ENCODE measurements at places on chromosomes 1 and 21.

- no peak for ATAC-seq
Measured at GRCh38 chr1:160642281-160642644, 4.6 kb downstream of the SLAMF1 start.

DNA sequence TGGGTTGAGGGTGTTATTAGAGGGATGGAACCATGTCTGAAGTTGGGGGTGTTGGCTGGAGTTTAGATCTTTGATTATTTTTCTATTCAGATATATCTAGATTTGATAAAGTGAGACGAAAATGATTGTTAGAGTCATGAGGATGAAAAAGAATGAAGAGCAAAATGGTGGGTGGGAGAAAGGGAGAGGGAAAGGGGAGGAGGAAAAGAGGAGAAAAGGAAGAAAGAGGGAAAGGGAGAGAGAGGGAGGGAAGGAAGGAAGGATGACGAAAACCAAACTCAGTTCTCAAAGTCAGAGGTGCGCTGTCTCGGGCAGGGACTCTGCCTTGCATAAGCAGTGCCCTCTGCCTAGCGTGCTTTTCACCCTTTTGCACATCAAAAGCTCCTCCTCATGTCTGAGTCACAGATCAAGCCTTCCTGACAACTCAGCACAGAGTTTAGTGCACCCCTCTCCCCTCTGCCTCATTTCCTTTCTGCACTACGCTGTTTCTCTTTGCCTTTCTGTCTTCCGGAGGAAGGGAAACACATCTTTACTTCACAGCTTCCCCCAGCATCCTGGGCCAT is 225.8 kb upstream of the PROX1 start:
- no peak for ATAC-seq

DNA sequence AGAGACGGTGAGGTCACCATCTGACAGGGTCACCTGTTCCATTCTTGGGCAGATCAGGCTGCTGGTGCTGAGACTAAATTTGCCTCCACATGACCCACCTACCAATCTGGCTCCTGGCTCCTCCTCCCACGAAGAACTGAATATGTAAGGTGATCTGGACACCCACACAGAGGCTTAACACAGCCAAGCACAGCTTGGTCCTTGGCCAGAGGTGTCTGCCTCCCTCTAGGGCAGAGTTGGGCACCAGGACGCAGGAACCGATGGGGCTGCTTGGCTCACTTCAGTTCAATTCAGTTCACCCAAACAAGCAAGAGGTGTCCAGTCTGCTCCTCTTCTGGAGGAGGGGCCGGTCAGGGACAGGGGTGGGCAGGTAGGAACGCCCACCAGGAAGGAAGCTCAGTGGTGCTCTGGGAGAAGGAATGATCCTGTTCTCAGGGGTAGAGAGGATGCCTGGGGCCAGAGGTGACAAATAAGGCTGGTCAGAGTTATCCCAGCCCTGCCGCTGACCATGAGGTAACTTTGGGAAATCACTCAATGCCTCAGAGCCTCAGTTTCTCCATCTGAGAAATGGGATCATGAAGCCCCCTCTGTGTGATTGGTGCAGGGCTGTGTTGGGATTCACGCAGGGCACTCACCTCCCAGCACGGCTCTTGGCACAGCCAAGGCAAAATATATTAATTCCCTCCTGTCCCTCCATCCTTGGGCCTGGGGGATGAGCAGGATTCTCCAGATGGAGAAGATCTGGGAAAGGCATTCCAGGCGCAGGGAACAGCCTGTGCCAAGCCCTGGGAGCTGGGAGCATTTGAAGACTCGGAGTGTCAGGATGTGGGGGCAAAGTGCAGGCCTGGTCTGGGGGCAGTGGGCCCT is 284.5 kb downstream of the PTPRU start:
- no peak for ATAC-seq

- no peak for ATAC-seq
Measured at GRCh38 chr1:5994713-5995621, 2.7 kb upstream of the NPHP4 start.

DNA sequence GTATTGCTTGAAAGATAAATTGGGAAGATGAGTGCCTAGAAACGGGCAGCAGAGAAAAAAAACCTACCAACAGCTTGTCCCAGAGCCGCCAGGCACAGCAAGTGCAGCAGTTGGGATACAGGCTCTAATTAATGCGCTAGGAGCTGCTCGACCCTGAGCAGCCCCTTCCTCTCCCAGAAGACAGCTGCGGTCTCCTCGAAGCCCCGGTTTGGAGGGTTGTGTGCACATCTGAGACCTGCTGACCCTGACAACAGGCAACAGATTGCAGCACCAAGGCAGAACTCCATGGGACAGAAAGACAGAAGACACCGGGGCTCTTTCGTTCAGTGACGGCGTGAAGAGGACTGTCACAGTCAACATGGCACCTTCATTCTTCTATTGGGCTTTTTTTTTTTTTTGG is 101.4 kb downstream of the TSEN15 start:
- ATAC-seq: no peak

GRCh38 chr1:61636814-61637213 is 88.1 kb downstream of the TM2D1 start:
- no peak for ATAC-seq

DNA sequence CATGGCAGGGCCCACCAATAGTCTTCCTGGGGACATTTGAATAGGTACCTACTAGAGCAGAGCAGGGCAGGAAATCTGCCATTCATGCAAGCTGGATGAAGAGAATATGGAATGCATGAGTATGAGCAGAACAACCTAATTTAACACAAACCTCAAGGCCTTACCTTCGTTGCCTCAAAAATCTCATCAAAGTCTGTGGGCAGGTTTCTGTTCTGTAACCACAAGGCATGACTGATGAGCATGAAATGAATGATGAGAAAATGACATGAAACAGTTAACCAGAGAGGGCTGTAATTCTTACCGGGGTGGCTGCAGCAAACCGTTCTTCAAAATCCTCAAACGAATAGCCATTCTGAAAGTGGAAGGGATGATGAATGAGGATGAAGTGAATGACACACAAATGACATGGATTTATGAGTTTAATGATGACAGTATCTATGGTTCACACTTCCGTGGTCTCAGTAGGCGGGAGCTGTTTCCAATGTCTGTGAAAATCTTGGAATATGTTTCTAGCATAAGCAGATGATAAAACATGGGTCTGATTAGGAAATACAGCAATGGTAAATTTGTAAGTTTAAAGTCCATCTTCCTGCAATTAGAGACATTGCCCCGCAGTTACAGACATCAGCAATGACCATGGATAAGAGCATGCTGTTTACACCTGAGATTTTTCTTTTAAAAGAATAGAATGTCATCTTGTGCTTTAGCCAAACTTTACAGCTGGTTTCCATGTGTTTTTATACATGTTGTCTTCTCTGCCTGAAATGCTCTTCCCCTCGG is 67.6 kb upstream of the C8B start:
- ATAC-seq: no peak

DNA sequence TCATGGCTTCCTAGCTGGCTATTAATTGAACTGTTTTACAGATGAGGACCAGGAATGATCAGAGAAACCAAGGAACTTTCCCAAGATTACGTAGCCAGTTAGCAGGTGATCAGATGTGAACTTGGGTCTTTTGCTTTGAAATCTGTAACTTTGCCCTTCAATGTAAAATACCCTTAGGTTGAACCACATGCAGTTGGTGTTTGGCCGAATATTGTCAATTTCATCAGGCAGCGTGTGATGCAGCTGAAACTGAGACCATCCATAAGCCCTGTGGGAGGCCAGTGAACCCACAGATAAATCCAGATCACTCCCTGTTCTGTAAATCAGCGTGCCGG is 150.8 kb downstream of the ETS2 start:
- ATAC-seq: no peak

- no peak for ATAC-seq
Measured at GRCh38 chr21:36381841-36382589, 3.2 kb upstream of the CHAF1B start.

Data from SK-N-SH treated with all-trans-retinoic acid at 6 μM for 48 hours (cell line).